GM12864 (cell line): ENCODE measurements at places on chromosomes 4 and X.

- no peak for DNase-seq
Measured at GRCh38 chrX:20274121-20274520, 7.4 kb upstream of the RPS6KA3 start.

DNA sequence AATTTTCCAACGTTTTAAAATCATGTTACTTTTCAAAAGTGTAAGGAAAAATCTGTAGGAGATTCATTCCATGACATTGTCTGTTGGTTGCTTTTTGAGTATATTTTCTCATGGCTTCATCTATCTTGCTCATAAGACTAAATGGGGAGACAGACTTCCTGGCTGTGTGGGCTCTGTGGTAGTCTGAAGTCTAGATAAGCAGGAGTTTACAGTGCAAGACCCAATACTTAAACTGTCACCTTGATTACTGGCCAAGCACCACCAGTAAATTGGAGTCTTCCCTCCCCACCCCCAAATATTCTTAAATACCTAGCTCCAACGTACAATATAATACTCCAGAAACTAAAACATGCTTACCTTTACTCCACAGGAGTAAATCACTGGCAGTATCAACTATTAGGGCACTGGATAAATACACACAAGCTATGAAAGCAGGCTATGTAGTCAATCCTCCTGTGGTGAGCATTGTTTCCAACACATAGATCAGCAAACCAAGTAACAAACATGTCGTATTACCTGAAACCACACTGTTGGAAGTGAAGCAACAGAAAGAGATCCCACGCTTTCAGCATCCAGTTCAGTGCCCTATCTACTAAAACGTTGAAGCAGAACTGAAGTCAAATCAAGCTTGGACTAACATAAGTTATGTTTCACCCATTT is 6.2 kb downstream of the HNRNPD start:
- DNase-seq: no peak

GRCh38 chr4:111572470-111572869 is 572.8 kb upstream of the FAM241A start:
- no peak for DNase-seq

GRCh38 chr4:89878611-89879010 is 16.0 kb upstream of the MMRN1 start:
- no peak for DNase-seq

DNA sequence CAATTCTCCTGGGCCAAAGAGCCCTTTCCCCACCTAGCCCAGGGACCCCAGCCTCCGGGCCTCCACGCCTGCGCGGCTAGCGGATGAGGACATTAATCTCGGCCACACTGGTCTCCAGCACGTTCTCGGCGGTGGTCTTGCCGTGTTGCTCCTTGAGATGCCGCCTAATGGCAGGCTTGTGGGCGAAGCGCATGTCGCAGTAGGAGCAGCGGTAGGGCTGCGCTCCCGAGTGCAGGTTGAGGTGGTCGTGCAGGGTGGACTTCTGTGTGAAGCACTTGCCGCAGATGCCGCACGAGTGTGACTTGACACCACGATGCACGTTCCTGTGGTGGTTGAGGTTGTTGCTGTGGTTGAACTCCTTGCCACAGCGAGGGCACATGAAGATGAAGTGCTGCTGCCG is 72.1 kb downstream of the UBE2K start:
- DNase-seq: no peak

DNA sequence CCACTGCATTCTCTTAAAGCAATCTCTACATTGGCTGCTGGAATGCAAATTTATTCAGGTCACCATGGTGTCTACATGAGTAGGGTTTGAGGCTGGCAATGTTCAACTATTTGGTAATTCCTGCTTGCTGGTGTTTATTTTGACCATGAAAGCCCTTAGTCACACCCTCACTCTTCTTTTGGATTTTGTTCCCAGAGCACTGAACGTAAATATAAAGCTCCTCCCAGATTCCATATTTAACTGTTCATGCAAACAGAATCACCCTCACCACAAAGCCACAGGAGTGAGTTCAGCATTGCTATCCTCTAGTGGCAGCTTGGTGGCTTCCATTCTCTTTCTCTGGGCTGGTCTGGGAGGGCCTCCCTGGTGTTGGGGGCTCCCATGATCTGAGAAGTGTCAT is 82.8 kb downstream of the LNX1 start:
- DNase-seq: no peak

- DNase-seq: no peak
Measured at GRCh38 chr4:35217331-35217730, 1027.0 kb downstream of the ARAP2 start.

DNA sequence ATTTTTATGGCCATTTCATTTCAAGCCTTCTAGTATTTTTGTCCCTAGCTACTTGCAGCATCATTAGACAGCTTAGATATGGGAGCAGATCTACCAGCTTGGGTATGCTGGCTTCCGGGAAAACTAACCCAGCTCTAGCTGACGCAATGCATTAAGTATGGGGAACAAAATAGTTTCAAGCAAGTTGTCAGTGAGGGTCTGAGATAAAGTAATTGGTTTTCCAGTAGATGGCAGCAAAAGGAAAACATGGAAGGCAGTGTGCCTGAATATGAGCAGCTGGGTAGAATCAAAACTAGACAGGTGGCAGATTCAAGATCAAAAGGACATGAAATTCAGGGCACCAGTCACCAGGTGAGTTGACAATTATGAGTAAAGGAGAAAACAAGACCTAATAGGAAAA is 340.9 kb upstream of the CTSO start:
- no peak for DNase-seq

DNA sequence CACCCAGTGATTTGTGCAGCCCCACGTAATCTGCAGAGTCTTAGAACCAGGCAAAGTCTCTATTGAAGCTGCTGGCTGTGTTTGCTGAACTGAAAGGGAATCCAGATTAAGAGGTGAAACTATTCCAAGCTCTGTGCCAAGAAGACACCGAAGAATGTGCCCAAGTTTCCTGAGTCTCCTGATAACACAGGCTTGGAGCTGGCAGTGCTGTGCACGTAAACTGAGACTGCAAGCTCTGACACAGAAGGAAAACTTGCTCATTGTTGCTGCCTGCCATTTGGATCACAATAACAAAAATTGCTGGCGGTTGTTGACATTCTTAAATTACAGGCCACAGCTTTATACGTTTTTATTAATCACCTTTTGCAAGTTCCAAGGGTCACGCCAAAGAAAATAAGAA is 60.2 kb upstream of the VCX3B start:
- DNase-seq: no peak

- DNase-seq: no peak
Measured at GRCh38 chrX:34866646-34867045, 76.0 kb upstream of the FAM47B start.

GRCh38 chrX:11363069-11363594 is 69.9 kb downstream of the AMELX start:
- DNase-seq: peak; percentile 34

- no peak for DNase-seq
Measured at GRCh38 chr4:162683659-162684370, 482.9 kb downstream of the NAF1 start.

DNA sequence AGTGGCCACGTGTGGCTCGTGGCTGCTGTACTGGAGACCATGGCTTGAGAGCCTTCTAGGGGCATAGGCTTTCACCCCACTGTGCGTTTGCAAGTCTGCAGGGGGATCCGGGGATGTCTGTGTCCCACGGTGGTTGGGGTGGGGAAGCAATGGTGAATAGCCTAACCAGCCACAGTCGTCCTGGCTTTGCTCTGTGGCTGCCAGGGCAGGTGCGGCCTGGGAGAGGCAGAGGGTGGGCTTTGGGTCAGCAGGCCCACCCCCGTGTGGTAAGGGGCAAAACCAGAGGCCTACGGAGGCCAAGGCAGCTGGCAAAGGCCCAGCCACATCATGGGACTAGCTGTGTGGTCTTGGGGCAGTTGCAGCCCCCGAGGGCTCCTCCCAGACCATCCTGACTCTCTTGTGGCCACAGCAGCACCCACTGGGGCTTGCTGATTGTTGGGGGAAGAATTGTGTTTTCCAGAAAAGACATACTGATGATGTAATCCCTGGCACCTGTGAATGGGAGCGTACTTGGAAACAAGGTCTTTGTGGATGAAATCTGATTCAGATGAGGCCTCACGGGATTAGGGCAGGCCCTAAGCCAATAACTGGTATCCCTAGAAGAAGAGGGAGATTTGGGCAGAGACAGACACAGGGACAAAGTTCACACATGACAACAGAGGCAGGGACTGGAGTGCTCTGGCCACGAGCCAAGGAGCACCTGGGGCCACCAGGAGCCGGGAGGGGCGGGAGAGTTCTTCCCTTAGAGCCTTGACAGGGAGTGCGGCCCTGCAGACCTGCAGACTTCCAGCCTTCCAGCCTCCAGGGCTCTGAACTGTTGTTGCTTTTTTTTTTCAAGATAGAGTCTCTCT is 2.9 kb downstream of the CPZ start:
- DNase-seq: no peak

GRCh38 chrX:39969099-39969818 is 128.5 kb downstream of the BCOR start:
- DNase-seq: no peak

GRCh38 chrX:15475021-15475420 is 18.1 kb downstream of the PIR start:
- DNase-seq: no peak

- DNase-seq: no peak
Measured at GRCh38 chrX:10166731-10167151, 10.0 kb downstream of the CLCN4 start.

- no peak for DNase-seq
Measured at GRCh38 chr4:153409412-153409811, 56.7 kb upstream of the TMEM131L start.

GRCh38 chr4:186757696-186758355 is 34.2 kb upstream of the FAT1 start:
- no peak for DNase-seq

- DNase-seq: no peak
Measured at GRCh38 chr4:172521248-172521647, 647.4 kb upstream of the GALNT7 start.

DNA sequence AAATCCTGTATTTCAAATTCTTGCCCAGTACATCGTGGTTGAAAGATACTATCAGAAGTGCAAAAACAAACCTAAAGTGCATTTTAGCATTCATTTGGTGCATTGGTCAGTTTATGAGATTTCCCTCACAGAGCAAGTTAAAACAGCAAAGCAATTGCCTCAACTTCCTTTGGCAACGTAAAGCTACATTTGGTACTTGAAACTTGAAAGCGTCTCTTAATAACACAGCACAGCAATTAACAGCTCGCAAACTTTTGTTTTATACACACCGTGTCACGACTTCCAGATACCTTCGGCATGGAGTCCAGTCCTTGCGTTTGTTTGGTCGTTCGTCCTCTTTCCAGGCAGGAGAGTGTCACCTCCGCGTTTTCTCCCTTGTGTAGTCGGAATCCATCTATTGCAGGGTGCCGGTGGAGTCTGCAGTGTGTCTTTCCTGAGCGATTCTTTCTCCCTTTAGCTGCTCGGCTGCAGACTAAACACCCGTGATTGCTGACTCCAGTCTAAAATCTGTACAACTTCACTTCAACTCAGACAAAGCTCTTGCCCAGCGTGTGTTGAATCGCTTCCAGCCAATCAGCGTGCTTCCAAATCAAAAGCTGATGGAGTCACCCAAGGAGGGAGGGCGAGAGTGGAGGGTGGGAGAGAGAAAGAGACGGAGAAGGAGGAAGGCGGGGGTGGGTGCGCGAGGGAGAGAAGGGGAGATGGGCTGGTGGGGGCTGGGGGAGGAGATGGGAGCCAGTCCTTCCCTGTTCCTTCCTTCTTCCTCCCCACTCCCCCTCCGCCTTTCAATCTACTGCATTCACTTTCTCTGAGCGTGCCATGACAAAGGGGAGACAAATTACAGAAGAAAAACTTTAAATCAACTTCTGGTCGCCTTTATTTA is at the start of gene PCDH18:
Gene PCDH18, minus strand, starts transcription at position 509 of the 883 bp plus-strand sequence. Its CDS starts 406 bp downstream, at position 103.
- DNase-seq: peak; percentile 2

- no peak for DNase-seq
Measured at GRCh38 chr4:136369073-136369472, 1163.2 kb downstream of the PCDH18 start.

GRCh38 chr4:6152869-6153705 is 47.3 kb downstream of the JAKMIP1 start:
- no peak for DNase-seq

DNA sequence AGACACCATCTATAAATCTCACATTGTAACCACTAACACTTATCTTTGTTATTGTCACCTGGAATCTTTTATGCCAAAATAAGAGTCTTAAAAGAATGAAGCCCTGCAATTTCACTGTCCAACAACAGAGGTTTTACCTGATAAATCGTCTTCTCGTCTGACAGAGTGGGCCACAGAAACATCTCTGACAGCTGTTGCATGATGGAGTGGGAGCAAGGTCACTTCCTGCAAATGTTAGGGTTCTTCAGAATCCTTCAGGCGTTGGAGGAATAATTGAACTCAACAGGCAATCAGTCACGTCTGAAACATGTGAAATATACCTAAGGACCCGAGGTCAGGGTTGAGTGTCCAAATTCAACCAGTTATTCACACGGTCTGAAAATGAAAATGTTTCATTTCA is 353.6 kb downstream of the TRIML1 start:
- DNase-seq: no peak

GRCh38 chr4:10173037-10173753 is 56.6 kb upstream of the WDR1 start:
- no peak for DNase-seq

- DNase-seq: no peak
Measured at GRCh38 chr4:29277381-29277780, 1442.8 kb upstream of the PCDH7 start.

- no peak for DNase-seq
Measured at GRCh38 chr4:169184236-169184635, 86.5 kb downstream of the SH3RF1 start.

DNA sequence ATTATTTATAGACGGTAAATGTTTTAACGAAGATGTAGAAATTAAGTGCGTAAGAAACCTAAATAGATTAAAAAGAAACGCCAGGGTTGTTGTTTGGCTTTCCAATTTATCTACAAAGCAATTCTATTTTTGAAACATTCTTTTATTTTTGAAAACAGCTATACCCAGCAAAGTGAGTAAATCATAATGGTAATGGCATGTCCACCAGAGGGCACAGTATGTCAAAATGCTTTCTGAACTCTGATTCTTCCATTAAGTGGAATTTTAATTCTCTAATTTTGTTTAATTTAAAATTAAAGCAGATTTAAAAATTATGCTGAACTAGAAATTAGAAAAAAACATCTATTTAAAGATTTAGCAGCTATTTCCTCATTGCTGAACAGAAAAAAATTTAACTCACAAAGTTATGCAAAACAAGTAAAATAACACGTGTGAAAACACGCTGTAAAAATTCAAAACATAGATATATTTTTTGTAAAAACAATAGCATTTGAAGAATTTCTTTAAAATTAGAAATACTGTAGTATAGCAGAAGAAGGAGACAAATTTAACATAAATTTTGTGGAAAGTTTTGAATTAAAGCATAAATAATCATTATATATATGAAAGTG is 26.5 kb downstream of the RASSF6 start:
- DNase-seq: no peak
